ENCODE measurements at places on chromosomes 4 and X.

GRCh38 chr4:36255577-36255976, 11.3 kb upstream of the ARAP2 start:
- DNase-seq, result peak; percentile 30

DNA sequence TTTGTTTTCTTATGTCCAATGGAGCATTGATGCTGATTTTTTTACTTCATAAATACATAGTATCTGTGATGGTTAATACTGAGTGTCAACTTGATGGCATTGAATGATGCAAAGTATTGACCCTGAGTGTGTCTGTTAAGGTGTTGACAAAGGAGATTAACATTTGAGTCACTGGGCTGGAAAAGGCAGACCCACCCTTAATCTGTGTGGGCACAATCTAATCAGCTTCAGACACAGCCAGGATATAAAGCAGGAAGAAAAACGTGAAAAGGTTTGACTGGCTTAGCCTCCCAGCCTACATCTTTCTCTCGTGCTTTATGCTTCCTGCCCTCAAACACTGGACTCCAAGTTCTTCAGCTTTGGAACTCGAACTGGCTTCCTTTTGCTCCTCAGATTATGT, 230.6 kb upstream of the SPRY1 start:
- no peak for DNase-seq

DNA sequence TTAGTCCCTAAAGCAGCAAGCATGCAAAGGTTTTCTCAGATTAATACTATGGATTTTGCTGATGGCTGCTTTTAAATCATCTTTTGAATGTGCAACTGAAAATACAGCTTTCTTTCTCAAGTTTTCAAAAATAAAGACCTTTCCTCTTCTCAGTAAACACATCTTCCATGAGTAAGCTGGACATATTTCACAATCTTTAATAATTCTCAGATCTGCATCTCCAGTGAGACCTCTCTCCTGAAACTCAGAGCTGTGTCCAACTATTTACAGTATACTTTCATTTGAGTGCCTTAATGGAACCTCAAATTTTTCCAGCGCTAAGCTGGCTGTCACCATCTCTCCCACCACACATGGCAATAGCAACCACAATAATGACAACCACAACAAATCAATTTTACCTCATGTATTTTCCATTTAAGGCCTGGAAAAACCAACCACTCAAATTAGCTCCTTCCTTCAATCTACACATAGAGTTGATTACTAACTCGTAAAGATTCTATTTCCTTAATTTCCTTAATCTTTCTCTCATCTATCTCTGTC, 192.4 kb upstream of the RPL34 start:
- no peak for DNase-seq

- DNase-seq, result no peak
Measured at GRCh38 chr4:23084559-23085248, 392.0 kb downstream of the GBA3 start.

DNA sequence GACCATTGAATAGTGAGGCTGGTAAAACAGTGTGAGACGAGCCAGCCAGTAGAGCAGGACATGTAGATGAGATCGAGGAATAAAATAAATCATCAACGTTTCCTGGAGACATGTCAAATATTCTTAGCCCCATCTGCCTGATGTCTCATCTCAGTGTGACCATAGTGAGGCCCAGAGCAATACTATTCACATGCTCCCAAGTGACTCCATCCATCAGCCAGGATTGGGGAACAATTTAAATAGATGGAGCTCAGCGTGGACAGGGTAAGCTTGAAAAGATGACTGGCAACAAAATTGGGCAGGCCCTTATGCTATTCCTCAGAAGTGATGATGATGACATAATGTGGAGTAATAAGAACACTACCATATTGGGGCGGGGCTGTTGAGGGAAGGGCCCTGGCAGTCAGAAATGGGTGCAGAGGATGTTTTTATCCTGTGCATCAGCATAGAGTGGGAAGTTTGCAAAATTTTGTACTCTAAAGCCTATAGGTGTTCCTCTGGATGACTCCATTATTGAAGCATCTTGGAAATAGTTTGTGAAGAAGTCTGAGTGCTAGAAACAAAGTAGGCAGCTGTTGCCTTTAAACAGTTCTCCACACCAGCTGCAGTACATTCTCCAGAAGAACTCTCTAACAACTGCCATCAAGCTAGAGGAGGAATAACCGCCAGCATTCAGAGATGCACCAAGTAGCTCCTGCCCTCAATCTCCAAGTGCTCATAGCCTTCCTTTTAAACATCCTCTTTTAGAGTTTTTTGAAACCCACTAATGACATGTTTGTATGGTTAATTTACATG, 333.0 kb downstream of the DCHS2 start:
- no peak for DNase-seq

- no peak for DNase-seq
Measured at GRCh38 chr4:89639395-89639794, 197.6 kb downstream of the SNCA start.

GRCh38 chr4:98423009-98423408, 161.8 kb downstream of the RAP1GDS1 start:
- peak; percentile 52 for DNase-seq

All from muscle of leg (tissue), 16 donors.